ENCODE measurements at places on chromosomes 3 and 15. TPM values are rescaled to one million over a fixed set of nuclear protein-coding genes. Genes with fewer than 3 reads are reported as not detected.

The DET1 gene
- 1.7 TPM for total RNA-seq

The LMCD1 gene
- 0.53 TPM for total RNA-seq

The CHST13 gene
- not detected for total RNA-seq

The GOLGA8N gene
- 36.9 TPM for total RNA-seq

The CD86 gene
- 1.5 TPM for total RNA-seq

The AADACL2 gene
- total RNA-seq = not detected

The MLF1 gene
- total RNA-seq = 0.53 TPM

The LRTM1 gene
- total RNA-seq = not detected

The HDDC3 gene
- total RNA-seq = 26.9 TPM

The TGM5 gene
- 0.31 TPM for total RNA-seq

The CDHR4 gene
- not detected for total RNA-seq

The SLC12A1 gene
- total RNA-seq = not detected

The CMTM8 gene
- 2.1 TPM for total RNA-seq

The DHFR2 gene
- 6.4 TPM for total RNA-seq

The EIF1B gene
- 33.2 TPM for total RNA-seq

The PLCH1 gene
- total RNA-seq = 2.0 TPM

The SLC28A1 gene
- total RNA-seq = not detected

The MME gene
- not detected for total RNA-seq

The PATL2 gene
- 27.4 TPM for total RNA-seq

The TMEM207 gene
- total RNA-seq = not detected

The P2RY1 gene
- 0.44 TPM for total RNA-seq

The COLQ gene
- total RNA-seq = 6.0 TPM

The MAGEL2 gene
- total RNA-seq = not detected

The GMPS gene
- total RNA-seq = 109 TPM

The CCR1 gene
- total RNA-seq = 41.5 TPM

The ALCAM gene
- total RNA-seq = 5.4 TPM

The CKMT1B gene
- total RNA-seq = not detected

The CNTN4 gene
- not detected for total RNA-seq

The COL6A6 gene
- total RNA-seq = not detected

The CCNL1 gene
- total RNA-seq = 257 TPM

The GRIP2 gene
- not detected for total RNA-seq
